Activated naive CD8-positive, alpha-beta T cell treated with anti-CD3 and anti-CD28 coated beads for 36 hours (primary cell): ENCODE measurements at places on chromosomes 2 and 18. TPM values are rescaled to one million over a fixed set of nuclear protein-coding genes. Genes with fewer than 3 reads are reported as not detected.

DNA sequence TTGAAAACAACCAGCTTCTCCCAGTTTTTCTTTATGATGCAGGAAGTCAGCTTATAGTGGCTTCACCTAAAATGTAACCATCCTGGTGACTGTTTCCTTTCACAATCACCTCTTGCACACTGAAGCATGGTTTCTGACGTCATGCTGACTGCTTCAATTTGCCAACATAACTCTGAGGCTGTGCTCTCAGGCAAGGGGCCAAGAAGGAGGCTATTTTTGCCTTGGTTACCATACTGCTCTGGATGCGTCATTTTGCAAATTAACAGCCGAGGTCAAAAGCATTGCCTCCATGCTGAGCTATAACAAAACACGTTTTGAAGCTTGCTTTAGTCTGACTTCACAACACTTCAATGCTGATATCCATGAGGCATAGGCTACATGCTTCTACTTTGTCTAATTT lies 397.8 kb downstream of the METTL4 start:
- H3K36me3 ChIP-seq = no peaks in the 10 kb centered on the region
- H3K27ac ChIP-seq = no peak overlapping the region
- DNase-seq = no peak

GRCh38 chr18:26777351-26778053 lies 88.0 kb downstream of the AQP4 start:
- no peak overlapping the region for H3K4me3 ChIP-seq
- H3K27ac ChIP-seq = no peak overlapping the region
- H3K27me3 ChIP-seq = peaks cover 5% of the 10 kb centered on the region
- H3K36me3 ChIP-seq = no peaks in the 10 kb centered on the region
- no peaks in the 10 kb centered on the region for H3K4me1 ChIP-seq
- DNase-seq = no peak

ELAC1 gene
- 8.0 TPM for total RNA-seq

WDR35 gene
- 10.1 TPM for total RNA-seq

MAP3K19 gene
- total RNA-seq = not detected
